ENCODE measurements at places on chromosomes 7 and 10.

- no peak for DNase-seq
Observed at GRCh38 chr10:69757206-69757552, 44.5 kb upstream of the COL13A1 start.

GRCh38 chr10:97542169-97543024 is 30.2 kb upstream of the ANKRD2 start:
- peak; percentile 44 for DNase-seq

DNA sequence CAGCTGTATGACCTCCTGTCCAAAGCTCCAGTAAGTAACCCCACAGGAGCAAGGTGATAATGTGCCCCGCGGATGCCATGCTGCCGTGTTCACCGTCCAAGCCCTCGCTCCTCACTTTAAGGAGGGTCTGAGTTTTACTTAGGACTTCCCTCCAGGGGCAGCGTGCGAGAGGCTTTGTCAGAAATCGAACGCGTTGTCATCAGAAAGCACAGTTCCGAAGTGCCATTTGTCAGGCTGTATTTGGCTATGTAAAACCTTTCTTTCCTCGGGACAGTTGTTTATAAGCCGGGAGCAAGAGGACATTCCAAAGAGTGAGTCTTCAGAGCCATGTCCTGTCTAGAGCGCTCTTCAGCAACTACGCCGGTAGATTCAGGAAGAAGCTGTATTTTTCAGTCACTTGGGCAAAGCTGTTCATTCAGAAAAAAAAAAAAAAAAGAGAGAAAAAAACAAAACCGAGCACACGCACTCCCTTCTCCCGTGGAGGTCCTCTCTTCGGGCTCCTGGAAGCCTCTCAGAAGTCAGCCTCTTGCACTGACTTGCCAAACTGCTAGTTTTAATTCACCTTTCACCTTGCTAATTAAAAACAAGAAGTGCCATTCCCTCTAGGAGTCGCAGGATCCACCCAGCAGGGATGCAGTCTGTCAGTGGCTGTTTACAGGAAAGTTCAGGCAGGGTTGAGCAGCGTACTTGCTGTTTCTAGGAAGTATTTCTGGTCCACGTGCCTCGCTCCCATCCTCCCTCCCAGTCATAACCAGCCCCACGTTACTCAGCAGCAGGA is at the start of gene SEMA3E:
Gene SEMA3E (minus strand): TSS at position 676 of the 778 bp plus-strand sequence.
- DNase-seq = no peak

DNA sequence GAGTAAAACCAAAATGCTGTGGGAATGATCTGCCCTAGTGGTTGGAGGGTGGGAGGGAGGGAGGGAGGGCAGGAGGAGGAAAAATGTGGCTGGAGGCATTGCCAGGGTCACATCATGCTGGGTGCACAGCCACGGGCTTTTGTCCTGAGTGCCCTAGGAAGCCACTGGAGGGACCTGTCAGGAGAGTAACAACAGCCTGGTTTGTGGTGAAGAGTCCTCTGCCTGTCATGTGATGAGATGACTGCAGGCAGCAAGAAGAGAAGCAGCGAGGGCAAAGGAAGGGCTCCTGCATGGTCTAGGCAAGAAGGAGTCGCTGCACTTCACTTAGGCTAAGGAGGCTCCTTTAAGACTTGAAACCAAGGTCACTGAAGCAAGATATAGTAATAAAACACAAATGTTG is 65.6 kb downstream of the PKD1L1 start:
- no peak for DNase-seq

DNA sequence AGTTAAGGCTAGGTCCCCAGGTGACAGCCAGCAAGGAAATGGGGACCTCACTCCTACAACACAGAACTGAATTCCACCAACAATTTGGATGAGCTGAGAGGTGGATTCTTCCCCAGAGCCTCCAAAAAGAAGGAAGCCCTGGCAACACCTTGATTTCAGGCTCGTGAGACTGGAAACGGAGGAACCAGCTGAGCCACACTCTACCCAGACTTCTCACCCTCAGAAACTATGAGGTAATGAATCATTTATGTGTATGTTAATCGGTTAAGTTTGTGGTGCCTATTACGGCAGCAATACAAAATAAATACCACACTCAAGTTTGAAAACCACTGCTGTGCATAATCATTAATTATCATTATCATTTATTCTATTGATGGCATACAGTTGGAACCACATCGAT is 532.4 kb upstream of the ANKRD30A start:
- DNase-seq = no peak

DNA sequence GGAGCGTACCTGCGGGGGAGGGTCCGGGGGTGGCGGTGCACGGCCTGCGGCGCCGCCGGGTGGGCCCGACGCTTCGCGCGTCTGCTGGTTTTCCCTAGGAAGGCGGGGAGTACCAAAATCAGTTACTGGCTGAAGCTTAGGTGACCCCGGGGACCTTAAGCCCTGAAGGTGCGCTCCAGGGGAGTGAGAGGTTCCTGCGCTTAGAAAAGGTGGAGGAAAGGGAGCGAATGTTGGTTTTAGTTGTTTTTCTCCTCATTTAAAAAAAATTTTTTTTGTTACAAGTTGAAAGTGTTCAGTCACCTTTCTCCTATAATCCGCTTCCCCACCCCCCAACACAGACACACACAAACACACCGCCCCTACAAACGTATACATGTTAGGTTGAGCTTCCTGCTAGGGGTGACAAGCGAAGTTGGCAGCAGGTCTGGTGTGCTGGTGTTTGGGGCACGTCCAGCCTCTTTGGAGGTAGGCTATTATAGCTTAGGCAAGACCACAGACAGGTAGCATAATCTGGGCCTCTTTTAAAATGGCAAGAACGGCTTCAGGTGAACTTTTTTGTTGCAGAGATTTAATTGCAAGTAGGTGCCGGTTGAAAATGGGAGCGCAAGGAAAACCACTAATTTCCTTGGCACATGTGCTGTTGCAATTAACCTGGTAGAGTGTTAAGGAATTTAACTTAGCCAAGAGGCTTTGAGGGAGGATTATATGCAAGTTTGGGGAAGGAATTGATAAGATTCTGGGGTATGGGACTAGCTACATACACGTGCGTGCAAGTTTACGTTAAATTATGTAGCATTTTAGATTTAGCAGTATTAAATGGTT is 945 bp downstream of the ADD3 start:
- peak; percentile 47 for DNase-seq

GRCh38 chr7:101094376-101094775 is 9.1 kb downstream of the TRIM56 start:
- DNase-seq = no peak

DNA sequence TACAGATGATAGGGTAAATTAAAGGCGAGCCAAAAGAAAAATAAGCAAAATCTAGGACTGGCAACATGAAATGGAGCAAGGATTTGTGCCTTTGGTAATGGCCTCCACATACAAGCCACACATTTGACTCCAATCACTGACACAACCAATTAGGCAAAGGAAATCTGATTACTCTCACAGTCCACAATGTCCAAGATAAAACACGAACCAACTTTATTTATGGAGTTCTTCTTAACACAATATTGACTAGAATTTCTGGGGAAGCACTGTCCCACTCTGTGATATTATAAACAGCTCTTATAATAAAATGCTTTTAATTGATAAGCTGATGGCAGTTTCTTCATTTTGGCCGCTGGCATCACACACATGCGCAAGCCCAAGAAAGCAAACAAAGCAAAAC is 334.2 kb downstream of the ABCA13 start:
- DNase-seq = no peak

DNA sequence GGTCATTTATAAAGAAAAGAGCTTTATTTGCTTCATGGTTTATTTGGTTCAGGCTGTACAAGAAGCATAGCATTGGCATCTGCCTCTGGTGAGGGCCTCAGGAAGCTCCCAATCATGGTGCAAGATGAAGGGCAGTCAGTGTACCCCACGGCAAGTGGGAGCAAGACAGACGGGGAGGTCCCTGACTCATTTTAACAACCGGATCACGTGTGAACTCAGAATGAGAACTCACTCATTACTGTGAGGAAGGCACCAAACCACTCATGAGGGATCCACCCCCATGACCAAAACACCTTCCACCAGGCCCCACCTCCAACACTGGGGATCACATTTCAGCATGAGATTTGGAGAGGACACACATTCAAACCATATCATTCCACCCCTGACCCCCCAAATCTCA is 15.7 kb upstream of the CRYGN start:
- no peak for DNase-seq

GRCh38 chr7:115475206-115475605 is 553.3 kb downstream of the MDFIC start:
- no peak for DNase-seq

Measured in activated CD4-positive, alpha-beta T cell treated with anti-CD3 and anti-CD28 coated beads for 4 hours (primary cell).